ENCODE measurements at places on chromosomes 5 and 9. TPM values are rescaled to one million over a fixed set of nuclear protein-coding genes. Genes with fewer than 3 reads are reported as not detected.
A peak's percentile ranks its signal among the peaks of the same experiment; 100 is the strongest.

- H3K4me1 ChIP-seq = no peaks in the 10 kb centered on the region
- no peak overlapping the region for H3K27ac ChIP-seq
- H3K4me3 ChIP-seq = no peak overlapping the region
Observed at GRCh38 chr5:73812962-73813588, 187.1 kb downstream of the ARHGEF28 start.

The PKD2L2 gene
- 0.38 TPM for total RNA-seq

- H3K4me3 ChIP-seq = no peak overlapping the region
- H3K4me1 ChIP-seq = no peaks in the 10 kb centered on the region
- H3K36me3 ChIP-seq = no peaks in the 10 kb centered on the region
- H3K27ac ChIP-seq = no peak overlapping the region
Observed at GRCh38 chr9:9437641-9438040, 1175.2 kb downstream of the PTPRD start.

DNA sequence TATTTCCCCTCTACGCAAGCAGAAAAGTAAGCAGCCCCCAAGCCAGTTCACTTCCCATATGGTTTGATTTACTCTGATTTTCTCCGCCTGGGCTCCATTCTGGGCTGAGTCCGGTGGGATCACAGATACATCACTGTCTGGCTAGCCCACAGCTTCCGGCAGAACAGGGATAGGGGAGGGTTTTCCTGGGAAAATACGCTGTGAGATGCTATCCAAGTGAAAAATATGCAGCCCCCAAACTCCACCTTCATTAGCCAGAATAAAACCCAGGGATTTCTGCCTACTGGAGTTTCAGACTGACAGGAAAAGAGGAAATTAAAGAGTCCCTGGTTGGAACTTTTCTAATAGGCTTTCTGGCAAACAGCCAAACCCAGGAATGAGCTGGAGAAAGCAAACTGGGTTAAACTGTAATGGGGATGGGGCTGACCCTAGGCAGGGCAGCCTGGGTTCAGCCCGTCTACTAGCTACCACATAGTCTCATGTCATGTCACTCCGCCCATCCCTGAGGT is 16.9 kb upstream of the NIPAL4 start:
- H3K4me3 ChIP-seq = no peak overlapping the region
- H3K4me1 ChIP-seq = no peaks in the 10 kb centered on the region
- no peak overlapping the region for H3K27ac ChIP-seq
- peaks cover 2% of the 10 kb centered on the region for H3K36me3 ChIP-seq
- H3K27me3 ChIP-seq = peaks cover 20% of the 10 kb centered on the region

The RMI1 gene
- total RNA-seq = 25.5 TPM

The MPDZ gene
- total RNA-seq = not detected

GRCh38 chr5:157046041-157046440 is 12.9 kb downstream of the HAVCR1 start:
- peaks cover 4% of the 10 kb centered on the region for H3K36me3 ChIP-seq
- no peak overlapping the region for H3K4me3 ChIP-seq
- H3K27ac ChIP-seq = no peak overlapping the region
- peaks cover 20% of the 10 kb centered on the region for H3K4me1 ChIP-seq
- H3K27me3 ChIP-seq = no peaks in the 10 kb centered on the region
- DNase-seq = no peak

- H3K27ac ChIP-seq = no peak overlapping the region
- no peaks in the 10 kb centered on the region for H3K27me3 ChIP-seq
- H3K36me3 ChIP-seq = no peaks in the 10 kb centered on the region
- no peaks in the 10 kb centered on the region for H3K4me1 ChIP-seq
Observed at GRCh38 chr9:18795947-18796671, 236.9 kb downstream of the SAXO1 start.

DNA sequence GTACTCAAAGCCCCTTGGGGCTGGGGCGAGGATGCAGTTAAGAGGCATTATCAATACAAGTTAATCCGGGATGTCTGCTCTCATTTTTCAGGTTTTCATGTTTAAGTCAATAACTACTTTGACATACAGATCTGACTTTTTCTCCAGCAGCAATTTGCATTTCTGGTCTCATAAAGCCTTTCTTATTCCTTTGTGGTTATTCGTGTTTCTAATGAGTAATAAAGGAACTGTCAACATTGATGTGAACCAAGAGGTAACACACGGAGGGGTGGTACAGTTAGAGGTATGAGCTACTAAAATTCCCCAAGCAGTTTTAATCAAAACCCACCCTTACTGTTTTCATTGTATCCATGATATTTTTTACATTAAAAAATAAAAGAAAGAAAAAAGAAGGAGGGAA is 138.0 kb upstream of the NFIB start:
- no peaks in the 10 kb centered on the region for H3K36me3 ChIP-seq
- no peak for DNase-seq
- no peak overlapping the region for H3K4me3 ChIP-seq
- H3K4me1 ChIP-seq = no peaks in the 10 kb centered on the region
- no peaks in the 10 kb centered on the region for H3K27me3 ChIP-seq

The REXO4 gene
- 27.5 TPM for total RNA-seq

- peak overlapping the region; percentile 85 for H3K4me3 ChIP-seq
- DNase-seq = peak; percentile 63
- peak overlapping the region; percentile 93 for H3K27ac ChIP-seq
- H3K27me3 ChIP-seq = no peaks in the 10 kb centered on the region
Observed at GRCh38 chr5:163503106-163504078, 2.0 kb upstream of the MAT2B start.

DNA sequence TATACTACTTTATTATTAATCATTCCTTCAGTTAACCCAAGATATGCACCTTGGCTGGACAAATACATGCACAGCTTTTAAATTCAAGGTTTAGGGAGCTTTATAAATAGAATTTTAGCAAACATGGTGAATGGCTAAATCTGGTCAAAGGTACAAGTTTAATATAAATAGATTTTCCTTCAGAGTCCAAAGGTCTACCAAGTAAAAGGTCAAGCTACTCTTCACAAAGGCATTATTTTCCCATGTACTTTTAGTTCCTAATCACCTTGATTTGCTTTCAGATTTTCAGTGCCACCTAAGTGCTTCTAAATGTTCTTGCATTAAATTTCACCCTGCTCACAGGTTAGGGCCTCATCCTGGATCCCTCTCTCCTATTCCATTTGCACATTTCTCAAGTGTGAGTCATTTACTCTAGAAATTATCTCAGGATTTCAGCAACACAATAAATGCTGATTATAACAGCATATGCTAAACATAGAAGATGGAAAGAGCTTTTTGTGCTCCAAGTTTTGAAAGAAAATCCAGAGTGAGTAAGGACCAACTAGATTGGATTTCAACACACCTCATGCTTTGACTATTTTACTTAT is 459.4 kb upstream of the ITGA1 start:
- no peaks in the 10 kb centered on the region for H3K27me3 ChIP-seq
- H3K27ac ChIP-seq = no peak overlapping the region
- H3K4me1 ChIP-seq = no peaks in the 10 kb centered on the region
- DNase-seq = no peak
- no peak overlapping the region for H3K4me3 ChIP-seq
- no peaks in the 10 kb centered on the region for H3K36me3 ChIP-seq

The TNFSF15 gene
- total RNA-seq = 0.16 TPM

- no peaks in the 10 kb centered on the region for H3K4me1 ChIP-seq
- no peak for DNase-seq
- H3K27me3 ChIP-seq = no peaks in the 10 kb centered on the region
- no peak overlapping the region for H3K27ac ChIP-seq
- no peaks in the 10 kb centered on the region for H3K36me3 ChIP-seq
Observed at GRCh38 chr5:103808464-103809106, 246.0 kb upstream of the NUDT12 start.

The PCDHGC5 gene
- not detected for total RNA-seq

DNA sequence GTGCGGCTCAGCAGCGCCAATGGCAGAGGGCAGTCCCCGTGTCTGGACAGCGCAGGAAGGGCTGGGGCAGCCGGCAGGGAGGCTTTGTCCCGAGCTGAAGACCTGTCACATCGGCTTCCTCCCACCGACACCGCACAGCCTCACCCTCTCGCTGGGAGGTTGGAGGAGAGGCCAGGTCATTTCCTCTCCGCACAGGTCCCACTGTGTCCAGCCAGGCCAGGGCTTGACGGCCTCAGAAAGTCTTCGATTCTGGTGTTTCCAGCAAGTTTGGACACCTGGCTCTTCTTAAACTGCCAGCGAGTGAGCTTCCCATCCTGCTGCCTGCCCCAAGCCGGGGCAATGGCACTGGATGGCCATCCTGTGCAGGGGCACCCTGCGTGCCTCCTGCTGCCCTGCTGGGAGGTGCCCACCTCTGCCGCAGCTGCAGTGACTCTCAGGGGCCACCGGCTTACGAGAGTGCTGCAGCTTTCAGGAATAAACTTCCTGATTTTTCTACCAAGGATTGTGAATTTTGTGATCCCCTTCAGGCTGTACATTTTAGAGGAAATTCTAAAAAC is 33.9 kb downstream of the AHRR start:
- H3K36me3 ChIP-seq = peaks cover 31% of the 10 kb centered on the region
- H3K27ac ChIP-seq = no peak overlapping the region

DNA sequence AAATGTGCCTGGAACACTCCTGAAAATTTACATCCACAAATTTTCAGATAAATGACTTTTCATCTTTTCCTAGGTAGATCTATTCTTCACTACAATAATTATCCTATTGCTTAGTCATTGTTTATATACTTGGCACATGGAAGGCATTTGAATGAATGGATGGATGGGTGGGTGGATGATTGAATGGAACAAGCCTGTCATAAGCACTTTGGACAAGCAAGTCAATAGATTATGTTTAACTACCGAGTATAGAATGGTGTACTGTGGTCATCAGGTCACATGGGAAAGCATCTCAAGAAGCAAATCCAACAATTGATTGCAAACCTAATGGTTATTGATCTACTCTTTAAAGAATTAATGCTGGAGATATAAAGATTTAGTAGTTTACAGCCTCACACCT is 114.4 kb upstream of the DMRTA1 start:
- no peaks in the 10 kb centered on the region for H3K27me3 ChIP-seq
- H3K36me3 ChIP-seq = no peaks in the 10 kb centered on the region
- H3K4me1 ChIP-seq = no peaks in the 10 kb centered on the region
- H3K4me3 ChIP-seq = no peak overlapping the region
- no peak for DNase-seq

DNA sequence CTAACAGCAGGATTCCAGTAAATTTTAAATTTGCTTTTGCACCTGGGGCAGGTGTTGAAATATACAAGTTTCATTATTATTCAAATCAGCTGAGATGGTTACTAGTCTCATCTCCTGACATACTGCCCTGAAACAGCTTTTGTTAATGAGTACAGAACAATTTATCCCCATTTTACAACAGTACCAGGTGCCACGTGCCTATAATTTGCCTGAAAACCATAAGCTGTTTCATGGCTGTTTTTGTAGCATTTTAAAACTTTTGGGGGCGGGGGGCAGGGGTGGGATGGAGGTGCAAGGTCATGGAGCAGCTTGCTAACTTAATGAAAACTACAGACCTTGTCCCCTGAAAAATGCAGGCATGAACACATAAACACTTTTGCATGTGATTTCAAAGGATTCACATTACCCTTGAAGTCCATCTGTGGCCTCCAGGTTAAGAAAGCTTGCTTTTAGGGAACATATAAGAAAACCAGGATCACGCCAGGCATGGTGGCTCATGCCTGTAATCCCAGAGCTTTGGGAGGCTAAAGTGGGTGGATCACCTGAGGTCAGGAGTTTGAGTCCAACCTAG is 42.1 kb downstream of the TIMD4 start:
- H3K27me3 ChIP-seq = no peaks in the 10 kb centered on the region
- peaks cover 59% of the 10 kb centered on the region for H3K4me1 ChIP-seq
- peaks cover 31% of the 10 kb centered on the region for H3K36me3 ChIP-seq
- peak overlapping the region; percentile 73 for H3K4me3 ChIP-seq
- peak overlapping the region; percentile 91 for H3K27ac ChIP-seq

- no peak overlapping the region for H3K27ac ChIP-seq
- H3K4me3 ChIP-seq = no peak overlapping the region
- H3K27me3 ChIP-seq = no peaks in the 10 kb centered on the region
Observed at GRCh38 chr9:102796244-102796643, 198.9 kb upstream of the CYLC2 start.

The SLC4A9 gene
- 0.07 TPM for total RNA-seq

DNA sequence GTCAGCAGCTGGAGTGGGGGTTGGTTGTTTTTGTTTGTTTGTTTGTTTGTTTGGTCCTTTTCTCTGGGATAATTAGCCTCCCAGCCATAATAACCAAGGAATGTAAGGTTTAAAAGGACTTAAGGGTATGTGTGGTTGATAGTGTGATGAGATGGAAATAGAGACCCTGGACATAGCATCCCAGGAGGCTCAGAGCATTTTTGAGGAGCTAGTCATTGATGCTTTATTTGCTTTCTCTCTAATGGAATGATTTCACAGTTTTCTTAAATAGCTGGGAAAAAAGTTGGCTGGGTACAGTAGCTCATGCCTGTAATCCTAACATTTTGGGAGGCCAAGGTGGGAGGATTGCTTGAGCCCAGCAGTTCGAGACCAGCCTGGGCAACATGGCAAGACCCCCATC is 45.1 kb downstream of the TTC1 start:
- no peaks in the 10 kb centered on the region for H3K4me1 ChIP-seq
- H3K4me3 ChIP-seq = no peak overlapping the region
- no peaks in the 10 kb centered on the region for H3K27me3 ChIP-seq

GRCh38 chr9:125963932-125964331 is 216.8 kb downstream of the PBX3 start:
- no peaks in the 10 kb centered on the region for H3K27me3 ChIP-seq
- no peak for DNase-seq
- H3K36me3 ChIP-seq = no peaks in the 10 kb centered on the region
- no peak overlapping the region for H3K4me3 ChIP-seq

DNA sequence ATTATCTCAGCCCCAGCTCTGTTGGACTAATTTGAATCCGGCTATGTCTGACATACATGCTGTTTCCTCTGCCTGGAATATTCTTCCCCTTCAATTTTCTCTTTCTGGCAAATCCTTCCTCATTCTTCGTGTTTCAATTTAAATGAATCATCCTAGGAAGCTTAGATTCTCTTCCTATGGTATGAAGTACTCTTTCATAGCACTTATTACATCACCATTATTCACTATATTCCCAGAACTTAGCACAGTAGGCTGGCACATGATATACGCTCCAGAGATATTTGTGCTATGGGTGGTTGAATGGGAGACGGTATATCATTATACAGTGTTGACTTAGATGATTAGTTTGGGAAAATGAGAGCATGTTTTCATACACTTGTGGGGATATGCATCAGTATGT is 91.0 kb upstream of the JAK2 start:
- DNase-seq = no peak
- no peak overlapping the region for H3K4me3 ChIP-seq
- H3K27ac ChIP-seq = no peak overlapping the region
- peaks cover 9% of the 10 kb centered on the region for H3K4me1 ChIP-seq
- no peaks in the 10 kb centered on the region for H3K27me3 ChIP-seq

DNA sequence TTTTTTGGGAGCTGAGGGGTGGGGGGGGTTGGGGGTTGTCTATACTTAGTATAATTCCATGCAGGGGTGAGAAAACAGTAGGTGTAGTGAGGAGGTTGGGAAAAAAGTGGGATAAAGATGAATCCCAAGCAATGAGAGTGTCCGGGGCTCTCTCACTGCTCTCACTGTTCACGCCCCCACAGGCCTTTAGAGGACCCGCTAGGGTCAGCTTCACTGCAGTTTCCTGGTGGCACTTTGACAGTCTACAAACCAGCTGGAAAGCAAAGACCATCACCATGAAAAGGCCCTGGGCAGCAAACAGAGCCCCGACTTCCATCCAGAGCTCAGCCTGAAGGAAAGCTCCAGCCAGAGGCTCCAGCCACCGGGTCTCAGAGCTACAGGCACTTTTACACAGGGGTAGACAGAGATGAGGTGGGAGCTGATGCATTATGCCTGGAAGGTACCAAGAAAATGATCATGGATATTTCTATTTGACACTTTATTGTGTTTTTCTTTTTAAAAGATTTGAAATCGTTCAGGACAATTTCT is 355.1 kb downstream of the ADAMTS6 start:
- H3K27ac ChIP-seq = no peak overlapping the region
- no peak overlapping the region for H3K4me3 ChIP-seq
- DNase-seq = no peak

Data from activated CD8-positive, alpha-beta memory T cell treated with anti-CD3 and anti-CD28 coated beads, Interleukin-2, amount 10 ng/mL, durations not matched to agents 7 days and 5 days (primary cell).